ENCODE measurements at places on chromosomes 2 and 18.

DNA sequence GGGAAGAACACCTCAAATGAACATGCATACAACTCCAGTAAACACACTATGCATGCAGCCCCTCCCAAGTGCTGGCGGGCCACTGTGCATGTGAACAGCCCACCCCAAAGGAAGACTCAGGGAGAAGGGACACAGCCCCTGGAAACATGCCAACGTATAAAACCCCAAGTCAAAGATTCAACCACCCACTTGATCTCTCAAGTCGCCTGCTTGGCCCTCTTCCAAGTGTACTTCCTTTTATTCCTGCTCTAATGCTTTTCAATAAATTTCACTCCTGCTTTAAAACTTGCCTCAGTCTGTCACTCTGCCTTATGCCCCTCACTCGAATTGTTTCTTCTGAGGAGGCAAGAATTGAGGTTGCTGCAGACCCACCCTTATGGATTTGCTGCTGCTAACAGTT, 139.1 kb downstream of the C1D start:
- DNase-seq = no peak

DNA sequence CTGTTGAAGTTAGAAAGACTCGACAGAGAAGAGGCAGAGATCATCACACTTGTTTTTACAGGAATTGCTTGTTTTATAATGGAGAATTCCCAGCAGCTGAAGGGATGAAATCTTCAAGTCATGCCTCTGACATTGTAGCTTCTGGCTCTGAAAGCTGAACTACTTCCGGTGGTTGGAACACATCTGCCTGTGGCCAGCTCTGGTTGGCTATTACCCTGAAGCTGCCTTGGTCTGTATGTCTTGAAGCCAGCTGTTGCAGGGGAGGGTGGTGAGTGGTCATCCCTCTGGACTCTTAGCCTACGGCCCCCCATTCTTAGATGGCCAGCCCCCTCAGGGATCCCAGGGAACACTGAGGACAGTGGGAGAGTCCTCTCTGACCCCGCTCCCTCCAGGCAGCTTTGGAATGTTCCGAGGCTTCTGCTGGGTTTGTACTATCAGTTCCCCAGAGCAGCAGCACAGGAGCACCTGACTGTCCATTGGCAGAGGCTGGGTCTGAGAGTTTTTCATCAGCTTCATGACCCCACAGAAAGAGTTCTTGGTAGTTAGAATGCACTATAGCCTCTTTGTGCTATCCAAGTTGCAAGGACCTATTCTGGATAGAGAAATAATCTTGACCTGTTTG, 87.4 kb upstream of the CAPN13 start:
- no peak for DNase-seq

DNA sequence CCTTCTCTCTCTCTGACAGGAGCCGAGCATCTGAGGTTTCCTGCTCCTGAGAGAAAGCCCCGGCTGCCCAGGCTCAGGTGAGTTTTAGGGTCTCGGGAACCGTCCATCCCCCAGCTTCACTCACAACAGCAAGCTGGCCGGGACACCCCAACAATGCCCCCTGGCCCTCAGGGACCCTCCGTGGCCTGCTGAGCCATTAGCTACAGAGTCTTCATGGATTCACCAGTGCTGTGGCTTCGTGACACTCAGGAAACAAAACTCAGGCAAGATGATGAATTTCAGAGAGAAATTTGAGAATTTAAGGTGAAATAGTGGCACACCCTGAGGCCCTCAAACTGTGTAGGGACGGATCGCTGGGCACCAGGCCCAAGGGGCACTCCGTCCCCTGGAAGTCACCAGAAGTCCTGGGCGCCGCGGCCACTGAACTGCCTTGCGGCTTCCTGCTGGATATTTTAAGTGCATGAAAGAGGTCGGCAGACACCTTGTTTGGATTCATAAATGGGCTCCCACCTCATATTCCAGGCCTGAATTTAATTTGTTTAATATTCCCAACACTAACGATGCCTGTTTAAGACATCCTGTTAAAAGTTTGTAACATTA, 368.3 kb upstream of the SALL3 start:
- no peak for DNase-seq

DNA sequence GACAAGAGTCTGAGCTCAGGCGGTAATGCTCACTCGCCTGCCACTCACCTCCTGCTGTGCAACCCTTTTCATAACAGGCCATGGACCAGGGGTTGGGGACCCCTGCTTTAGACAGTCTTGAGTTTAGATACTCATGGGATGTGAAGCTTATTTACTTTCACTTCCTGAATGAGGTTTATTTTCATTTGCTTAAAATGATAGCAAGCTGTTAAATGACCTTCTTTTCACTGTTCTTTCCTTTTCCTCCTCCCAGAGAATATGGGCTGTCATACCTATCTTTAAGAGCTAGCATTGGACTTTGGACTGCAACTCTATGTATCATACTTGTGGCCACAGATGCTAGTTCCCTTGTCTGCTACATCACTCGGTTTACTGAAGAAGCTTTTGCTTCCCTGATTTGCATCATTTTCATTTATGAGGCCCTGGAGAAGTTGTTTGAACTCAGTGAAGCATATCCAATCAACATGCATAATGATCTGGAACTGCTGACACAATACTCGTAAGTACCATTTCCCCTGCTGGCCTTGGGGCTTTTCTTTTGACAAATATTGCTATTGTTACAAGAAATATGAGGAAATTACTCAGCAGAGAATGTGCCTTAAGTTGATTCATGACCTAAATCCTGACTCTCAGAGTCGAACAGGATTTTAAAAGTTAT, 168.5 kb downstream of the DPP4 start:
- peak; percentile 4 for DNase-seq

DNA sequence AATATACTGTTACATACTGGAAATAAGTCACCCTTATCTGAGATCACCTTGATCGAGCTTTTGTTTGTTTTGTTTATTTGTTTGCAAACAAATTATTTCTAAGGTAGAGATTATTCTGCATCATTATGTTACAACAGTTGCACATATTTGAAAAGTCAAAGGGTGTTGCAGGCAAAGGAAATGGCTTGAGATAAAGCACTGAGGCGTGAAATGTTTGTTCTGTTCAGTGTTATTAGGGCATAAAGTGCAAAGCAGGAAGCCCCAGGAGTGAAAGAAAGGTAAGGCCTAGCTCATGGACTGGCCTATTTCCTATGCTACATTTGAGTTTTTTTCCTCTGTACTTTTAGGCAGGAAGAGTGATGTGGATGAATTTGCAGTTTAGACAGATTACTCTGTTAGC, 1815.6 kb upstream of the LRRTM1 start:
- DNase-seq = no peak

GRCh38 chr2:189137519-189137918, 42.0 kb downstream of the COL5A2 start:
- DNase-seq = no peak

DNA sequence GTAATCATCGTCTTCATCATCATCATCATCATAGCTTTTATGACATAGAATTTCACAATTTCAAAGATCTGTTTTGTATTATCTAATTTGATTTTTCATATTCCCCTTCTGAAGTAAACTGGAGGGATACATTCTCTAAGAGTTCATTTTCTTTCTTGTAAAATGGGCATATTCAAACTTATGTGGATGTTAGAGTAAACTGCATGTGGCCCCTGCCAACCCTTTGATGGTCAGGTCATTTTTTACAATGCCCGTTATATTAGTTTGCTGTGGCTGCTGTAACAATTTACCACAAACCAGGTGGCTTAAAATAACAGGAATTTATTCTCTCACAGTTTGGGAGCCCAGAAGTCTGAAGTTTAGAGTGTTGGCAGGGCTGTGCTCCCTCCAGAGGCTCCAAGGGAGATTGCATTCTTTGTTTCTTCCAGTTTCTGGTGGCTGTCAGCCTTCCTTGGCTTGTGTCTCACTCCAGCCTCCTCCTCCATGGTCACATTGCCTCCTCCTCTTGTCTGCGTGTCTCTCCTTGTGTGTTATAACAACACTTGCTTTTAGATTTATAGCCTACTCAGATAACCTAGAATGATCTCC, 127.5 kb upstream of the MMADHC start:
- no peak for DNase-seq

- no peak for DNase-seq
Observed at GRCh38 chr18:62897153-62897552, 181.8 kb downstream of the PHLPP1 start.

- no peak for DNase-seq
Observed at GRCh38 chr18:396251-396555, 104.3 kb downstream of the COLEC12 start.

GRCh38 chr2:80621656-80622055, 317.1 kb upstream of the LRRTM1 start:
- no peak for DNase-seq

- DNase-seq = no peak
Observed at GRCh38 chr18:37538526-37539205, 26.9 kb downstream of the CELF4 start.

DNA sequence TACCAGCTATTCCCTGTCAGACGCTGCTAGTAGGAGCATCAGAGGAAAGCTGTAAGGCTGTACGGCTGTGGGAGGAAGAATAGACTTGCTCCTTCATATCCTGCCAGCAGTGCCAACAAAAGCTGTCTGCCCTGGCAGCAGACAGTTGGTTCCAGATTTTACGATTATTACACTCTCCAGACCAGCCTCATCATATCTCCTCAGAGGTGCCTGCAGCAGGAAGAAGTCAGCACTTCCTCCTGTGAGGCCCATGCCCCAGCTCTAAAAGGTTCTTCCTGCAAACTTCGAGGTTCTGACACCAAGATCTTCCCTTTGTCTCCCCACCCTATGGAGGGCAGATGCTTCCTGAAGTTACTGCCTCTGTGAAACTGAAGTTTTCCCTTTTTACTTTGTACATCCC, 537.7 kb upstream of the PKDCC start:
- DNase-seq = no peak

- no peak for DNase-seq
Observed at GRCh38 chr2:158723921-158724802, 71.0 kb upstream of the DAPL1 start.

DNA sequence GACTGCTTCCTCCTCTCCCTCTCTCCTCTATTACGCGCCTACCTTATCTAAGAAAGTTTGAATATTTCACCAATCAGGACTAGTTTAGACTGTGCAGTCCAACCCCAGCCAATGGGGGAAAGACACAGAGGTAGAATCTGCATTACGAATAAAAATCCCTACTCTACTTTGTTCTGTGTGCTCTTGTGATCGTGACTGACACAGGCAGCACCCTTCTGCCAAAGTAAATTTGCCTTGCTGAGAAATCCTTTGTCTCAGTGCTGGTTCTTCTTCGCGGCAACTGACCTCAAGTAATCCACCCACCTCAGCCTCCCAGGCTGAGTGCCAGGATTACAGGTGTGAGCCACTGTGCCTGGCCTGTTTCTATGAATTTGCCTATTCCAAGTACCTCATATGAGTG, 8.6 kb upstream of the CDCA7 start:
- no peak for DNase-seq

Measured in stimulated activated naive CD4-positive, alpha-beta T cell treated with Interleukin-2 at 50 U/mL for 16 hours (primary cell).